ENCODE measurements at places on chromosomes 4 and X.

DNA sequence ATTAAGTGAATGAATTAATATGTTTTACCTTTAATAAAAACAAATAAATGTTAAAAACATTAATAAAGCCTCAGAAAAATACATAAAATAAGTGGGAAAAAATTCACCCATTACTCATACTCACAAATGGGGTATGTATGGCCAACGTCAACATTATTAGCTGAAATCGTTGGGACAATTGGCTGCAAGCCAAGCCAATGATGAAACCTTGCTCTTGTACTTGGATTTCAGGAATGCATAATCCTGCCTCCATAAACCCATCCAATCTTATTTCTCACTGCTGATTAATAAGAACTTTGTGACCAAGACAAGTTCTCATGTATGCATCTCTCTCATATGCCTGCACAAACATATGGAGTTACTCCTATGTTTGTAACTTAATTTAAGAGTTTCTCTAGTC is 35.3 kb upstream of the ADAMTS3 start:
- DNase-seq, result no peak

- DNase-seq, result no peak
These were observed 300.3 kb upstream of the ARSJ start for GRCh38 chr4:114279711-114280110.

- DNase-seq, result no peak
These were observed 159.5 kb upstream of the USP38 start for GRCh38 chr4:143025081-143025704.

DNA sequence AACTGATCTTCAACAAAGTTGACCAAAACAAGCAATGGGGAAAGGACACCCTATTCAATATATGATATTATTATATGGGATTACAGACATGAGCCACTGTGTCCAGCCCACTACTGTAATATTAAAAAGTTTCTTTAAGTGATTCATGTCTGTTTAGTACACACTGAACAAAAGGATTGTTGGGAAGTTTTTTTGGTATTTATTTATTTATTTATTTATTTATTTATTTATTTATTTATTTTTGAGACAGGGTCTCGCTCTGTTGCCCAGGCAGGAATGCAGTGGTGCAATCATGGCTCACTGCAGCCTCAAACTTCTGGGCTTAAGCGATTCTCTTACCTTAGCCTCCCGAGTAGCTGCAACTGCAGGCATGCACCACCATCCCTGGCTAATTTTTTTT is 58.4 kb upstream of the PGAM4 start:
- no peak for DNase-seq

DNA sequence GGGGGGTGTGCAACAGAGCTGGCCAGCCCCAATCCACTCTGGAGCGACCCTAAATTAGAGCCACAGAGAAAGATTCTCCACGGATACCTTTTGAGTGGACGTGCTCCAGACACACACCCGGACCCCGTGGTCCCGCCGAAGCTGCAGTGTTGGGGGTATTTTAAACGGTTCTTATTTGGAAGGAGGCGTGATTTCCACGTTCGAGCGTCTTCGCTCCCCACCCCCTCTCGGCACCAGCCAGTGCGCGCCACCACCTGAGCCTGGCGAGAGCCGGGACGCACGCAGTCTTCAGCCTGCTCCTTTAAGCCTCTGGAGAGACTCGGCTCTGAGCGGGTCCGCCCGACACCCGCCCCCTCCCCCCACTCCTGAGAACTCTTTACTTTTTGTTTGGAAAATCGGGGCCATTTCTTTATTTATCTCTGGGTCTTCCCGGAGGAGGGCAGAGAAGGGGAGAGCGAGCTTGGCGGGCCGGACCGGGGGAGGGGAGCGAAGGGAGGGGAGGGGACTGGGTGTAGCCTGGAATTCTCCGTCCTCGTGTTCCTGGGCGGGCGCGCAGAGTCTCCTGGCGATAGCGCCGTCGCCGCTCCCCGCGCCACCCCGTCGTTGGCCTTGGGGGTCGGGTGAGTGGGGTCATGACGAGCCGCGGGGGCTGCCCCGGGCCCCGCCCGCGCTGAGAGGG is 668 bp upstream of the PTCHD1 start:
- DNase-seq, result no peak

- no peak for DNase-seq
These were observed 643.6 kb downstream of the PDHA2 start for GRCh38 chr4:96483308-96484030.

DNA sequence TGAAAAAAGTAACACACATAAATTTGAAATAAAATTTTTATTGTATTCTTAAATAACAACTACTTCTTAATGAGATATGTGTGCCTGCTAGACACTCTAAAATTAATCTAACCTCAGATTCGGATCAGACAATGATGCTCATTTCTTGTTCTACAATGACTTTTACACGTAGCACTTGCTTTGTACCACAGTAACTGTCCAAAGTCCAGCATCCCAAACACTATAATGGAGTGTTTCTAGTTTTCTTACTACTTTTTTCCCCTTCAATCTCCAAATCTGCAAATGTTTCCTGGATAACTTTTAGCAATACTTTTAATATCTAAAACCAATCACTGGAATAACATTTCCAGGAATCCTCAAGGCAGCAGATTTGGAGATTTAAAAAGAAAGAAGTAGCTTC is 75.9 kb downstream of the ADGRA3 start:
- no peak for DNase-seq

GRCh38 chrX:107827030-107827831 is 1.6 kb downstream of the MID2 start:
- no peak for DNase-seq

- no peak for DNase-seq
These were observed 88.9 kb downstream of the GC start for GRCh38 chr4:71694961-71695360.

GRCh38 chrX:83997781-83998180 is 136.8 kb downstream of the CYLC1 start:
- DNase-seq, result no peak

- no peak for DNase-seq
These were observed 2.4 kb downstream of the TFDP3 start for GRCh38 chrX:133215747-133216146.

GRCh38 chrX:48649102-48649501 is 34.5 kb upstream of the WAS start:
- no peak for DNase-seq

GRCh38 chr4:183376381-183376780 is 54.2 kb upstream of the CLDN24 start:
- DNase-seq, result no peak

- no peak for DNase-seq
These were observed 10.9 kb downstream of the MFAP3L start for GRCh38 chr4:170015285-170015684.

DNA sequence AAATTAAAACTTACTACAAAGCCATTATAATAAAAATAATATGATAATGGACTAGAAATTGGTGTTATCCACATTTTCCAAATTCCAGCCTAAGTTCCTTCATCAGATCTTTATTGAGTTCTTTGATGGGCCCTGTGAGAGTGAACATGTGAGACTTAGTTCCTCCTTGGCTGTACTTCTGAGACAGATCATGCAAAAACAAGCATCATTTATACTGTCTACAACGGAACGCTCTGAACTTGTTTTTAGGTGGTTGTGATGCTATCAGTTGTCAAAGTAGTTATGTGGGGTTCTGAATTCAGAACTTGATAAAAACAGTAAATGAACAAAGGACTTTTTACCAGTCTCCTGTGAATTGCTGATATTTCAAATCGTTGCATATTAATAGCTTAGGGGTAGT is 48.9 kb downstream of the JADE3 start:
- DNase-seq, result no peak
